ENCODE measurements at places on chromosomes 1 and 21.

- H3K4me3 ChIP-seq: no peak overlapping the region
- H3K36me3 ChIP-seq: peaks cover 5% of the 10 kb centered on the region
- DNase-seq: no peak
- peaks cover 2% of the 10 kb centered on the region for H3K27me3 ChIP-seq
Observed at GRCh38 chr1:200172311-200172710, 144.8 kb downstream of the NR5A2 start.

GRCh38 chr1:226304291-226304955 is 4.5 kb downstream of the LIN9 start:
- peak overlapping the region; percentile 18 for H3K27ac ChIP-seq
- H3K36me3 ChIP-seq: peaks cover 29% of the 10 kb centered on the region
- no peak overlapping the region for H3K4me3 ChIP-seq
- no peak for DNase-seq

DNA sequence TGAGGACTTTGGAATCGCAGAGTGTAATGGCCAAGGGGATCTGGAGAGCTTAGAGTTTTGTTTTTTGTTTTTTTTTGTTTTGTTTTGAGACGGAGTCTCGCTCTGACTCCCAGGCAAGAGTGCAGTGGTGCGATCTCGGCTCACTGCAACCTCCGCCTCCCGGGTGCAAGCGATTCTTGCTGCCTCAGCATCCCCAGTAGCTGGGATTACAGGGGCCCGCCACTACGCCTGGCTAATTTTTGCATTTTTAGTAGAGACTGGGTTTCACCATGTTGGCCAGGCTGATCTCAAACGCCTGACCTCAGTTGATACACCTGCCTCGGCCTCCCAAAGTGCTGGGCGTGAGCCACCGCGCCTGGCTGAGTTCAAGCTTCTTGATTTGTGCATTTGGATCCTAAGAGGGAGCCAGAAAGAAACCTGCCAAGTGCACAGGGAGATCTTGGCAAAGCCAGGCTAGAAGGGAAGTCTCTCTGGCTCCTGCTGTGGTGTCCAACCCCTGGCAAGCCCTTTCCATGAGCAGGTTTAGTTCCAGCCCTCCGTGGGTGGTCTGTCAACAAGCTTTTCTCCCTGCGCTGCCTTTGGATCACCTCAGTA is 852 bp downstream of the FAAH start:
- peak overlapping the region; percentile 88 for H3K4me3 ChIP-seq
- H3K36me3 ChIP-seq: peaks cover 16% of the 10 kb centered on the region
- peaks cover 89% of the 10 kb centered on the region for H3K27me3 ChIP-seq
- no peak overlapping the region for H3K27ac ChIP-seq

GRCh38 chr1:6218375-6219164 is 12.7 kb downstream of the RNF207 start:
- H3K4me1 ChIP-seq: peaks cover 14% of the 10 kb centered on the region
- peak overlapping the region; percentile 46 for H3K27ac ChIP-seq
- H3K27me3 ChIP-seq: peaks cover 13% of the 10 kb centered on the region

DNA sequence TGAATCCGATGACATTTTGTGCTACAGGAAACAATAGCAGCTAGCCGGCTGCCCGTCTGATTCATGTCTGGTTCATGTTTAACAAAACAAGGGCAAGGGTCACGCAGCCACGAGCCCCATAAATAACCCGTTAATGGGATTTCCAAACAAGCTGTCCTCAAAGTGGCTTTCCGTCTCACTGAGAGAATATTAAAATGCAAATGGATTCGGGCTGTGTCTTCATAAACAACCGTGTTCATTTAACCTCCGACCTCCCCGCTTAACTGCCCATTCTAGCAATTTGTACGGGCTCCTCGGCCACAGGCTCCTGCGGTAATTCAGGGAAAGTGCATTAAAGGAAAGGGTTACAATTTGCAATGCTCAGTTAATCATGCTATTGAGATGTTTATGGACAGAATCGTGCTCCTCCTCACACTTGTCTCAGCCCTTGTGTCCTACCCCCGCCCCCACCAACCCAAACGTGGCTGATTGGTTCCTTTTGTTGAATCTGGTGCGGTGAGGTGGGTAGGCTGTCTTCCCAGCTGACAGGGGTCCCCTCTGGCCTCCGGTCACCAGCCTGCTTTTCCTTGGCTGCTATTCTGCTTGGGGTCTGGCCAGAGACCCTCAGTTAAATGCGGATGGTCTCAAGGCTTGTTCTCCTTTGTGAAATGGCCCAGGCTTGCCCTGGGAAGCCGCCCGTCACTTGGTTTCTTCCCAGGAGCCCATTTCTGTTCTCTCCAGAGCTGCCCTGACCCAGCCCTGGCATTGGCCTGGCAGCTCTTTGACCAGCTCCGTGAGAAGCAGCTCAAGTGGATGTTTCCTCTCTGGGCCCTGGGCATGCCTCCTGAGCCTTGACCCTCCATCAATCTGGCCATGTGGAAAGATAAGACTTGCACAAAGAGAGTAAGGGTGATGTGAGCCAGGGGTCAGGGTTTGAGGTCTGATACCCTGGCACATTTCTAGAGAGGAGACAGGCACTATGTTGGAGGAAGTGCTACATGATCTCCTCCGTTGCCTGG is 200.7 kb upstream of the POU3F1 start:
- no peak overlapping the region for H3K27ac ChIP-seq
- H3K4me3 ChIP-seq: no peak overlapping the region
- H3K36me3 ChIP-seq: no peaks in the 10 kb centered on the region
- H3K4me1 ChIP-seq: peaks cover 58% of the 10 kb centered on the region

- H3K27ac ChIP-seq: no peak overlapping the region
- peaks cover 3% of the 10 kb centered on the region for H3K36me3 ChIP-seq
- peaks cover 12% of the 10 kb centered on the region for H3K4me1 ChIP-seq
- H3K27me3 ChIP-seq: peaks cover 10% of the 10 kb centered on the region
- no peak overlapping the region for H3K4me3 ChIP-seq
Observed at GRCh38 chr1:213966122-213966521, 21.7 kb upstream of the PROX1 start.

DNA sequence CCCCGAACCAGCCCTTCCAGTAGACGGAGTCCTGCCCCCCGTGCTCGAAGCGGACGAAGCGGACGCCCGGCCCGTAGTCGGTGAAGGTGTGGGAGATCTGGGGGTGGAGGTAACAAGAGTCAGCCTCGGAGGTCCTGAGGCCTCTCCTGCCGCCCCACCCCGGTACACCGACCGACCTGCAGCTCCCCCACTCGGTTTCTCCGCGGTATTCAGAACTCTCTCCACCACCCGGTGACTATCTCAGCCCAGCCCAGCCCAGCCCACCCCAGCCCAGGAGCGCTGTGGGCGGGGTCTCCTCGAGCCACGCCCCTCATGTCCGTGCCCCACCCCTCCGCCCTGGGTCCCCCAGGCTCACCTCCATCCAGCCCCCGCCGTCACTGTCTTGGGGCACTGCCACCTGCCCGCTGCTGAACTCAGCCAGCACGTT is 5.5 kb downstream of the FBXO2 start:
- H3K27me3 ChIP-seq: peaks cover 78% of the 10 kb centered on the region
- H3K36me3 ChIP-seq: no peaks in the 10 kb centered on the region
- no peak overlapping the region for H3K4me3 ChIP-seq
- peak; percentile 62 for DNase-seq
- H3K27ac ChIP-seq: no peak overlapping the region

DNA sequence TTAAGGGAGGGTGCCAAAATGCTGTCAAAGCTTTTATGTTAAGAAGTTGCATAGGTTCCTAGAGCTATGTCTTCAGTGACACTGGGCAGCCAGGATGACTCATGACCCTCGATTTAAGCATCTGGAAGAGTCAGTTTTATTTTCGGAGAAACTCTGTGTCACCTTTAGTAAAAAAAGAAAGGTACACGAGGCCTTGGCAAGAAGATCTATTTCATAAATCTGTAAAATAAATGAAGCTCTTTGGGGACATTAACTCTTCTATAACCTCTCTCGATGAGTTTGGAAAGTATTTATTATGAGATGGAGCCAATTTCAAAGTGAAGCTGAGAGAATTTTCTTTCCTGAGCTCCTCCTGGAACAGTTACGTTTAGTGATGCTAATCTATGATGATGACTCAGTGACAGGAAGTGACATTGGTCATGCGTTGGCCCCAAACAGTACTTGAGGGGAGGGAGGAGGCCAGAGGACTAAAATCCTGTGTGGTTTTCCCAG is 156.5 kb downstream of the HLX start:
- H3K27me3 ChIP-seq: peaks cover 7% of the 10 kb centered on the region
- no peak overlapping the region for H3K4me3 ChIP-seq
- no peak overlapping the region for H3K27ac ChIP-seq
- H3K4me1 ChIP-seq: peaks cover 8% of the 10 kb centered on the region

GRCh38 chr1:219161371-219161770 is 12.3 kb upstream of the LYPLAL1 start:
- DNase-seq: no peak
- no peak overlapping the region for H3K27ac ChIP-seq
- H3K36me3 ChIP-seq: no peaks in the 10 kb centered on the region

DNA sequence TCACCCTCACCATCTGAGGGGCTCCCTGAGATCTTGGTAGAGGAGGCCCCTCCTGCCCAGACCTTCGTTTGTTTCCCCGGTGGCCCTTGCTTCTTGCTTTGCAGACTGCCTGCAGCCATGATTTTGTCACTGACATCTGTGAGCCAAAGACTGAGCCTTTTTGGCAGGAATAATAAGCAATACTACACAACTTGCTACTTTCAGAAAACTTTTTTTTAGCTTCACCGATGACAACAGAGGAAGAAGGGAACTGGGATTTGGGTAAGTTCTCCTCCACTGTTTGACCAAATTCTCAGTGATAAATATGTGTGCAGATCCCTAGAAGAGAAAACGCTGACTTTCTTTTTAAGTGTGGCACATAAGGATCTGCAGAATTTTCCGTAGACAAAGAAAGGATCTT is 11.7 kb upstream of the CD101 start:
- H3K27me3 ChIP-seq: peaks cover 3% of the 10 kb centered on the region
- no peak overlapping the region for H3K4me3 ChIP-seq
- no peak overlapping the region for H3K27ac ChIP-seq

- H3K4me1 ChIP-seq: peaks cover 8% of the 10 kb centered on the region
- no peak overlapping the region for H3K4me3 ChIP-seq
- no peak overlapping the region for H3K27ac ChIP-seq
- no peak for DNase-seq
Observed at GRCh38 chr1:70405780-70406416, 5.2 kb upstream of the CTH start.

GRCh38 chr1:202871367-202871766 is 17.6 kb downstream of the RABIF start:
- peaks cover 8% of the 10 kb centered on the region for H3K36me3 ChIP-seq
- no peak overlapping the region for H3K27ac ChIP-seq
- H3K27me3 ChIP-seq: no peaks in the 10 kb centered on the region
- no peak for DNase-seq

GRCh38 chr1:220454155-220454777 is 73.7 kb upstream of the MARK1 start:
- no peak for DNase-seq
- H3K4me1 ChIP-seq: peaks cover 47% of the 10 kb centered on the region
- H3K4me3 ChIP-seq: no peak overlapping the region
- no peaks in the 10 kb centered on the region for H3K36me3 ChIP-seq
- H3K27ac ChIP-seq: no peak overlapping the region

GRCh38 chr1:18179009-18179408 is 71.4 kb downstream of the IGSF21 start:
- peaks cover 38% of the 10 kb centered on the region for H3K27me3 ChIP-seq
- no peak for DNase-seq
- H3K36me3 ChIP-seq: no peaks in the 10 kb centered on the region
- no peak overlapping the region for H3K27ac ChIP-seq
- no peak overlapping the region for H3K4me3 ChIP-seq

- H3K4me1 ChIP-seq: peaks cover 22% of the 10 kb centered on the region
- H3K27me3 ChIP-seq: peaks cover 65% of the 10 kb centered on the region
- no peak within 1 kb of the TSS for H3K27ac ChIP-seq
- H3K36me3 ChIP-seq: no peaks in the 10 kb centered on the region
- H3K4me3 ChIP-seq: no peak within 1 kb of the TSS
Observed at GRCh38 chr1:159826441-159827101, at the start of gene SLAMF8. TSS of gene SLAMF8 (plus strand) at chr1:159826873. CDS start at chr1:159826899, 26 bp downstream.

DNA sequence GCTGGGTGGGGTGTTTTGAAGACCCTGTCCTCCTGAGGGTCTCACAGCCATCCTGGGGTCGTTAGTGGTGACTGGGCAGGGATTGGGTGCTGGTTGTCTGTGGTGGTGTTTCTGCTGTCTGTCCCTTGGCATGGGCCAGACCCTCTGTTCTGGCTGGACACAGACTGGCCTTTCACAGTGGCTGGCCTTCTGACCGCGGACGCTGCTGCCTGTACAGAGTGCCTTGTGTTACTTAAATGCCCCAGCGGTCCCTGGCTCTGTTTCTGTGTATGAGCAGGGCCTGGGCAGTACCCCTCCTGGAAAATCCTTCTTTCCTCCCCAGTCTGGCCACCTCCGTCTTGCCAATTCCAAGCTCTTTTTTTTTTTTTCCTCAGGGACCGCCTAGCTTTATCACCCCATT is 50.9 kb downstream of the SH3BGR start:
- H3K4me3 ChIP-seq: no peak overlapping the region
- peaks cover 10% of the 10 kb centered on the region for H3K36me3 ChIP-seq
- H3K4me1 ChIP-seq: peaks cover 16% of the 10 kb centered on the region
- no peak for DNase-seq

DNA sequence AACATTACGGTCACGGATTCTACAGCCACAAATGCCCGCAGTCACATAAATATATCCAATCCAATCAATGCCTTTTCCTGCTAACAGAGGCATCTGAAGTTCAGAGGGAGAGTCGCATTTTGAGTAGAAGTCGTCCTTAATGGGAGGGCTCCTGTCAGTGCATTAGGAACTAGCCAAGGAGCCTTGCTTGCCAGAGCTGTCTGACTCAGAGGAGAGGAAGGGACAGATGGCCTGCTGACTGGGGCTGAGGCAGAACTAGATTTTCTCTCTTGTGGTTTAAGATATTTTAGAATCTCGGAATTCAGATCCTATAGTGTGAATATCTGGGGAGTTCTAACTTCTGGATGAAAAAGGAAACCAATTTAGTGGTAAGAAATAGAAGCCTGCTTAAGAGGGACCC is 10.6 kb downstream of the XKR8 start:
- peak overlapping the region; percentile 83 for H3K27ac ChIP-seq
- peaks cover 3% of the 10 kb centered on the region for H3K27me3 ChIP-seq
- no peak for DNase-seq
- no peaks in the 10 kb centered on the region for H3K4me1 ChIP-seq

DNA sequence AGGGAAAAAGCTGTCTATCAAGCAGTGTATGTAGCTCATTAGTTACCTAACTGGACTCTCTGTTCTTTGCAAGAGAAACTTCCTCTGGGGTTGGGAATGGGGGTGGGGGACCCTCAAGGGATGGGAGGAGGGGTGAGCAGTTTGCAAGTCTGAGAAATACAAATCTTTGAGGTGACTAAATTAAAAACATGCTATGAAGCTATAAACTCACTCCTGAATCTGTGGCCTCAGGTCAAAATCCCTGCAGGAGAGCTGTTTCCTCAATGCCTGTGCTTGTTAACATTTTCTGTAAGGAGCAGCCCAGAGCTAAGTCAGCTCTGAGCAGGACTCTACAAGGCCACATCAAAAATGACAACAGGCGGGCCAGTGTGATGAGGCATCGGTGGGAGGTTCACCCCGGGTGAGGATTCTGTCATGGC is 32.8 kb upstream of the PTPRC start:
- peaks cover 5% of the 10 kb centered on the region for H3K36me3 ChIP-seq
- H3K27ac ChIP-seq: no peak overlapping the region

- H3K27me3 ChIP-seq: no peaks in the 10 kb centered on the region
- no peak overlapping the region for H3K4me3 ChIP-seq
- no peaks in the 10 kb centered on the region for H3K36me3 ChIP-seq
- no peak overlapping the region for H3K27ac ChIP-seq
- H3K4me1 ChIP-seq: no peaks in the 10 kb centered on the region
- no peak for DNase-seq
Observed at GRCh38 chr1:152427458-152427857, 13.4 kb upstream of the CRNN start.

- H3K27me3 ChIP-seq: peaks cover 11% of the 10 kb centered on the region
- DNase-seq: peak; percentile 57
- peaks cover 51% of the 10 kb centered on the region for H3K4me1 ChIP-seq
- H3K36me3 ChIP-seq: no peaks in the 10 kb centered on the region
- no peak overlapping the region for H3K27ac ChIP-seq
- no peak overlapping the region for H3K4me3 ChIP-seq
Observed at GRCh38 chr1:155012026-155012546, 9.5 kb downstream of the ZBTB7B start.
